Bronchial epithelial cell (primary cell): ENCODE measurements at places on chromosomes 6 and 20.

- no peak for DNase-seq
Measured at GRCh38 chr6:143701349-143702234, 23.8 kb downstream of the PHACTR2 start.

DNA sequence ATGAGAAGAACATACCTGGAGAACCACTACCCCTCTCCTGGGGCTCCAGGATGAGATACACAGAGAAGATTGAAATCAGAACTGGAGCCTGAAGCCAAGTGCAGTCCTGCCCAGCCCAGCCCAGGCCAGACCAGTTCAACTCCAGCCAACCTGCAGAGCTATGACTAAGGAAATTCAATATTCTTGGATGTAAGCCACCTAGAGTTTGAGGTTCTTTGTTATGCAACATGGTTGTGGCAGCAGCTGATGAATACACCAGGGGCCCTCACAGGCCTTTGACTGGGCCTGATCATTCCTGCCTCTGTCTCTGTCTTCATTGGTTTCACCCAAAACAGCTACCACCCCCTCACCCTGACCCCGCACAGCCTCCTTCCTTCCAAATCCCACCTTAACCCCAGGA, 167.8 kb downstream of the LRFN2 start:
- DNase-seq, result peak; percentile 94

GRCh38 chr20:10324198-10324847, 105.7 kb downstream of the SNAP25 start:
- DNase-seq, result no peak

DNA sequence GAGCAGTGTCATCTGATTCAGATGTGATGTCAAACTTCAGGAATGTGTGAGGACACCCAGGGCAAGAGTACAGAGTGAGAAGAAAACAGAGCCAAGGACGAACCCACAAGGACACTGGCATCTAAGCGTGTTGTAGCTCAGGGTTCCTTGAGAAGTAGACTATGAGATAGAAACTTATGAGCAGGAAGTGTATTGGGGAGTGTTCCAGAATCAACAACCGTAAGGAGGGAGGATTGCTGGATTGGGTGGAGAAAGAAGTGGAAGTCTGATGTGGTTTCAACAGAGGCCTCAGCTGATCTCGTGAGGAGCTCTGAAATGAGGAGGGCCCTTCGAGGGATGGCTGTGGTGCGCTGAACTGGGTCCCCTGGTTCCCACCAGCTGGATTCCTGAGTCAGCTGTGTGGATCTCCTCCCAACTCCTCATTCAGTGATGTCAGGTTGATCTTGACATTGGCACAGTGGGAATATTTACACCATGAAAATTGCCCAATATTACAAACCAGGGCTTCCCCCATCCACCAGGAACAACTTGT, 25.7 kb upstream of the IGF2R start:
- peak; percentile 25 for DNase-seq

GRCh38 chr20:64100946-64101688, 6.2 kb downstream of the NPBWR2 start:
- DNase-seq, result no peak

- DNase-seq, result no peak
Measured at GRCh38 chr6:71203206-71203605, 85.4 kb upstream of the OGFRL1 start.
